ENCODE measurements at places on chromosomes 13 and 19. TPM values are rescaled to one million over a fixed set of nuclear protein-coding genes. Genes with fewer than 3 reads are reported as not detected.

DNA sequence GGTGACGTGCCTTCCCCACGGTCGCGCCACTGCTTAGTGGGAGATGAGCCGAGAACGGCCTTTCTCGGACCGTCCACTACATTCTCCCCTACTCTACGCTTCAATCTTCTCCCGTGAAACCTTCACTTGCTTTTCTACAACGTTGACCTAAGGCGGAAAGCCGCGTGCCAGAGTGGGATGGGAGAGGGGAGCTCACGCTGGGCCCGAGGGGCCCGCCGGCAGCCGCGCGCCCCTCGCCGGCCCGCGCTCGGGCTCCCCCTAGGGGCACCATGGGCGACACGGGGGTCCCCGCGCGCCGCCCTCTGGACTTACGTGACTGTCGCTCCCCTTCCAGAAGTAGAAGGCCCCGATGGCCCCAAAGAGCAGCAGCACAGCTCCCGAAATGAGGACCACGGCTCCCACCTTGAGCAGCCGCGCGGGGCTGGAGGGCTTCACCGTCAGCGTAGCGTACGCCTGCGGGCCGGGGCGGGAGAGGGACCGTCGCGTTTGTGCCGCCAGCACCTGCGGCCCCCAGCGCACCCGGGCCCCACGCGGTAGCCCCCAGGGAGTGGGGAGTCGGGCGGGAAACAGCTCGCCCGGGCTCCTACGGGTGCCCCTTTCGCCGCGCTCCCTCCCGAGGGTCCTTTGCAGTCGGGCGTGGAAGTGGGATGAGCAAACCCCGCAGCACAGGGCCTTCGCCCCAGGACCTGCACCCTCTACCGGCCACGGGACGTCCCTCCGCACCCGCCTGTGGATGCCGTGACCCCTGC lies 727 bp downstream of the CNMD start:
- DNase-seq = no peak

Gene TMEM145
- total RNA-seq = 0.68 TPM

DNA sequence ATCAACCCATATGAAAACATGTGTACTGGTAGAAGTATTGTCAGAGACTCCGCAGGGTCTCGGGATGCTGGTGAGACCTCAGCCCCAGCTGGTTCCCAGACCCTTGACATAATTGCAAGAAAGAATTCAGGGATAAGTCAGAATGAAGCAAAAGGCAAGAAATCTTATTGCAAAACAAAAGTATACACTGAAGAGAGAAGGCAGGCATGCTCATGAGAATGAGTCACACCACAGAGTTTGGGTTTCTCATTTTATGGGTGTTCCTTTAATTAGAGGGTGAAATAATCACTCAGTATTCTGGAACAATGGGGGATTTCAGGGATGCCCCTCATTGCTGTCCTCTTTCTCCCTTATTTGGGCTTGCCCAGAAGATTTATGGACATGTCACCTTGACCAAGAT lies 1423.8 kb upstream of the MIR17HG start:
- no peak for DNase-seq

- peak; percentile 15 for DNase-seq
Measured at GRCh38 chr13:26019881-26020870, 31.6 kb downstream of the SHISA2 start.

GRCh38 chr13:20566468-20566897 lies 474 bp upstream of the IFT88 start:
- peak; percentile 78 for DNase-seq

DNA sequence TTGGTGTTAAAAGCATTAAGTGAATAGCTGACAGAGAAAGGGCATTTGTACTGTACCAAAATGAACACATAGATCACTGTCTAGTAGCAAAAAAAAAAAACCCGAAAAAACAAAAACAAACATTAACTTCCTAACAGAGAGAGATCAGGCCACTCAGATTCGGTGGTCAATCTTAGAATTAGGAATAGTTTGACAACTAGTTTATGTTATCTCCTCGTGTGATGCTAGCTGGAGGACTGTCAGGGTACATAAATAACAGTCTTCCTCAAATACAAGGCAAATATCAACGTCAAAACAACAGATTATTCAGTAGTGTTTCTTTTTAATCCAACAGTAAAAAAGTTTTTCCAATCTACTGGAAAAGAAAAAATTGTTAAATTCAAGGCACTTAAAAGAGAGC lies 1.7 kb downstream of the ZMYM5 start:
- DNase-seq = no peak

DNA sequence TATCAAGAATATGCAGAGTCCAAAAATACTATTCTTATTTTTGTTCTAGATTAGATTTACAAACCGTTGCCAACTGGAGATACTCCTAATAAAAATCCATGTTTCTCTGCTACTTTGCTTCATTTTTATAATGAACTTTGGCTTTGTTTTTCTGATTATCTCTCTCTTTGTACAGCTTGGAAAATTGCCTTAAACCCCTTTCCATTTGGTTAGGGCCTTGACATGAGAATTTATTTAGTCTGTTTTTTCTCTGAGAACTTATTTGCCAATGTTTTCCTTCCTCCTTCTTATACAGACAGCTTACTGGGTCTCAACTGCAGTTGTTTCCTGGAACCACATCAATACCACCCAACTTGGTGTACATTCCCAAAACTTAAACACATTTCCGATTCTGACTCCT lies 555.4 kb downstream of the SLITRK6 start:
- no peak for DNase-seq

Gene LYPD5
- 0.59 TPM for total RNA-seq

- DNase-seq = no peak
Measured at GRCh38 chr19:15014579-15014978, 34.7 kb upstream of the CASP14 start.

- DNase-seq = peak; percentile 71
Measured at GRCh38 chr19:18058208-18059009, 28.3 kb downstream of the IL12RB1 start.

DNA sequence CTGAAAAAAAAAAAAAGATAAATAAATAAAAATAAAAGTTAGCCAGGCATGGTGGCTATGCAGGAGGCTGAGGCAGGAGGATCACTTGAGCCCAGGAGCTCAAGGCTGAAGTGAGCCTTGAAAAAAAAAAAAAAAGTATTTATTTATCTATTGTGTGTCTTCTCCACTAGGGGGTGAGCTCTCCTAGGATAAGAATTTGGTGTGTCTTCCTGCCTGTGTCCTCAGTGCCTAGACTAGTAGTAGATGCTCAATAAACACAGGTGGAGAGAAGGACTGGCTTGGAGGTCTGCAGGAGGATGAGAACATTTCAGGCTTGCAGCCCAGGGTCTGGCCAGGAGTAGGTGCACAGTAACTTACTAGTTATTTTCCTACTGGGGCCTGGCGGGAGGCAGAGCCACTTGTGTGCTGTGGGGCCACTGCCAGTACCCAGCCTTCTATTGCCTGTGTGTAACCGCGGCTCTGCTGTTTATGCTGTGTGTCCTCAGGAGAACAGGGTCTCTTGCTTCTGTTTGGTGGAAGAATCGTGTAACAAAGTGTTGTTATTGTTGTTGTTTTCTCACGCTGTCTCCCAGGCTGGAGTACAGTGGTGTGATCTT lies 5.4 kb downstream of the LMTK3 start:
- DNase-seq = peak; percentile 60

GRCh38 chr13:114115191-114115671 lies 17.2 kb downstream of the RASA3 start:
- DNase-seq = peak; percentile 95

Gene SPC24
- total RNA-seq = 57.7 TPM

Gene ZNF763
- 1.1 TPM for total RNA-seq

DNA sequence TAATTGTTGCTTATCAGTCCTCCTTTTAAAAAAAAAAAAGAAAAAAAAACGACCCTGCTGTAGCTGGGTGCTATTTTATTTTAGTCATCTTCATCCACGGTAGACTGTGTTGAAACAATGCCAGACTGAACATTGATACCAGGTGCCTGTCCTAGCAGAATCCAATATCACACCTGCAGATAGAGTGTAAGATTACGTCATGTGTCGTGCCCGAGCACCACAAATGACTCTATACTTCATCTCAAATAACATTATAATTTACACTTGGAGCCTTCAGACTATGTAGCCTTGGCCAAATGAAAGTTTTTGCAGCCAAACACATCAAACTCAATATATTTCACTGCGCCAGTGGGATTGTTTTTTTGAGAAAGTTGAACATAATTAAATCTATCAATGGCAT lies 410.6 kb downstream of the FGF9 start:
- no peak for DNase-seq

GRCh38 chr19:52533901-52534300 lies 6.4 kb downstream of the ZNF808 start:
- no peak for DNase-seq

DNA sequence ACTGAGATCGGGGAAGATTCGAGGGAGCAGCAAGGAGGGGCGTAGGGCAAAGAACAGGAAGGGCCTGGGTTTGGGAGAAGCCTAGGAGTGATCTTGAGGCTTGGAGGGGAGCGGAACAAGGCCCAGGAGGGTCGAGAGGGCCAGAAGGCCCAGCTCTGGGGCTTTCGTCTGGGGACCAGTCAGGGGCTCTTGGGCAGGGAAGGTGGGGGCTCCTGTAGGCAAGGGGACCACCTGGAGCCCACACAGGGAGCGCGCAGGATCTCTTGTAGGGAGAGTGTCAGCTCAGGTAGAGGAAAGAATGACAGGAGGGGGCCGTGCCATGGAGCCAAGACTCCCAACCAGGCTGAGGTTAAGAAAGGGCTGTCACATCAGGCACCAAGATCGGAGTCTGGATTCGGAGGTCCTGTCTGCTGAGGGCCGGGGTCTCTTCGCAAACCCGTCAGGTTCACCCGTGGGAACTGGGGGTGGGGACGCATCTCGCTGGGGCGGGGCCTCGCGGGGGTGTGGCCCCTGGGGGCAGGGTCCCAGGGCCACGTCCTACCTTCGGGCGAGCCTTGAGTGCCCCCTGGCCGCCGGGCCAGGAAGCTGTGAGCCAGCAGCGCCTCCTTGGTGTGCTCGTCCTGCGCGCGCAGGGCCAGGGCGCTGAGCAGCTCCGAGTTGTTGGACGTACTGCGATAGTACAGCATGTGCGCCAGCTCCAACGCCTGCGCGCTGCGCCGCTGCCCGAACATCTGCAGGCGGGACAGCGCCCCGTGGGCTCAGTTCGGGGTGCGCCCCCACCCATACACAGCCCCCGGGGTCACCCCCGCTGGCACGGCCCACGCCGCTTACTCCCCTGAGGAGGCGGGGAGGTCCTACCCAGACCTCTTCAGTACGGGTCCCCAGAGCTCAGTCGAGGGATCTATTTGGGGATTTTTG lies 8.4 kb downstream of the EMP3 start:
- peak; percentile 91 for DNase-seq
